ENCODE measurements at places on chromosomes 4 and X. TPM values are rescaled to one million over a fixed set of nuclear protein-coding genes. Genes with fewer than 3 reads are reported as not detected.
A peak's percentile ranks its signal among the peaks of the same experiment; 100 is the strongest.

The RTL9 gene
- 0.08 TPM for total RNA-seq

The UGT2B10 gene
- 290 TPM for total RNA-seq

The DUSP9 gene
- 0.60 TPM for total RNA-seq

The NLRP2B gene
- total RNA-seq: 0.05 TPM

The NOX1 gene
- total RNA-seq: not detected

The ZNF141 gene
- 6.5 TPM for total RNA-seq

The TECRL gene
- total RNA-seq: not detected

The AIMP1 gene
- total RNA-seq: 14.3 TPM

The ITM2A gene
- total RNA-seq: 2.2 TPM

The TKTL2 gene
- not detected for total RNA-seq

The FGFBP2 gene
- total RNA-seq: 0.30 TPM

The CYBB gene
- total RNA-seq: 6.8 TPM

The NUDT9 gene
- 21.4 TPM for total RNA-seq

The KLKB1 gene
- 102 TPM for total RNA-seq

DNA sequence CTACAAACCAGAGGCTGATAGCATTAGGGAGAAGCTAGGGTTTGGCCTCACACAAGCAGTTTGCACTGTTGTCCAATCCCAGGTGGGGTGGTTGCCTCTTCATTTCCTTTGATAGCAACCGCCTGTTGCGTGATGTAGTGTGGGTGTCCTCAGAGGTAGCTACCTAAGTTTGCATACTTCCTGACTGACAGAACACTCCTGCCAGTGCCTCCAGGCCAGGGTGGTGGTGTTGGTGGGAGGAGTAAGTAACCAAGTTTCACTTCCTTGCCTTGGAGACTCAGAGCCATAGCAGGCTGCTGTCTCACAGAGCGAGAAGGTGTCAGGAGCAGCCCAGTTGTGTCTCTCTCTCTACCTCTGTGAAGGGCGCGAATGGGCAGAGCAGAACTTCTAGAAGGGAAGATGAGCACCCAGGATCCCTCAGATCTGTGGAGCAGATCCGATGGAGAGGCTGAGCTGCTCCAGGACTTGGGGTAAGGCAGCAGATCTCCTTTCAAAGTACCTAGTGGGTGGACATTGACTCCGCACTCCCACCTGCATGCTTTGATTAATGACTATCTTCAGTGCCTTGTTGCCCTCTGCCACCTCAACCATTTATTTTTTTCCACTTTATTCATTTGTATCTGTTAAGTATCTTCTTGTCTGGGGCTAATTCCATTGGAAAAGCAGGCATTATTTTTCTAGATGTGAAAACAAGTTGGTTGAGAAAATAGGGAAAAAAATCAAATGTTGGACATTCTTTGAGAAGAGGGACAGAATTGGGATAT, at the start of gene DAPP1:
Gene DAPP1 (plus strand): TSS at position 283 of the 764 bp plus-strand sequence. CDS start 87 bp downstream, at position 370.
- peak; percentile 49 for DNase-seq

- no peak for DNase-seq
Observed at GRCh38 chr4:155999725-156000124, 46.1 kb upstream of the CTSO start.

DNA sequence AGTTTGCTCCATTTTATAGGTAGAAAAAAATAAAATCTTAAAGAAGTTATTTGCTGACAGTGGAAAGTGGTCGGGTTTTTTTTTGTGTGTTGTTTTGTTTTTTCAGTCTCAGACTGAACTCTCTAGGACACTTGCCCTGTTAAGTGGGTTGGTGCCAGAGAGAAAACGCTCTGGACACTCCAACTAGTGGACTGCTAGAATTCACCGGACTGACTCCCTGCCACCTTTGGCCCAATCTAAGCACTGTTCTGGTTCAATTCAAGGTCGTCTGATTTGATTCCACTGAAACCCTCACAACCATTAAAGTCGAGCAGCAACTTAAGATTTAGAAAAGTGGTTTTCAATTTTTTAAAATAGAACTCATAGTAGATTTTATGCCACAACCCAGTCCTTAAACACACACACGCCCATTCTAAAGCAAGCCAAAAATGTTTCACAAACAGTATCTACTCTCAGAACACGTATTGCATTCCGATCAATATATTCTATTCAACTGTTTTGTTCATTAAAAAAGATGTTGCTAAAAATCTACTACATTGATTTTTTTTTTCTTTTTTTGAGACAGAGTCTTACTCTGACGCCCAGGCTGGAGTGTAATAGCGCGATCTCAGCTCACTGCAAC, 27.3 kb downstream of the RWDD4 start:
- DNase-seq: peak; percentile 76

DNA sequence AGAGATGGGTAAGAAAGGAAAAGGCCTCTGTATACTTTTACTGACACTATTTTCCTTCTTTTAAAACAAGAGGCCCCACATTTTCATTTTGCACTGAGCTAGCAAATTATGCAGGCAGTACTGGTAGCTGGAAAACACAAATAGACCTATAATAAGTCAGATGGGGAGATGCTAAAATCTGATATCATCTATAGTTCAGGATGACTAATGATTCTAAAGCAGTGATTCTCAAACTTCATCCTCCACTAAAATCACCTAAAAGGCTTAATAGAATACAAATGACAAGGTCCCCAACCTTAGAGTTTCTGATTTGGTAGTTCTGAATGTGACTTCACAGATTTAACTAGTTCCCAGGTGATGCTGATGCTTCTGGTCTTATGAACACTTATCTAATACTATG, 247.3 kb upstream of the DIPK2B start:
- no peak for DNase-seq

- no peak for DNase-seq
Observed at GRCh38 chr4:6338951-6339817, 69.5 kb downstream of the WFS1 start.

DNA sequence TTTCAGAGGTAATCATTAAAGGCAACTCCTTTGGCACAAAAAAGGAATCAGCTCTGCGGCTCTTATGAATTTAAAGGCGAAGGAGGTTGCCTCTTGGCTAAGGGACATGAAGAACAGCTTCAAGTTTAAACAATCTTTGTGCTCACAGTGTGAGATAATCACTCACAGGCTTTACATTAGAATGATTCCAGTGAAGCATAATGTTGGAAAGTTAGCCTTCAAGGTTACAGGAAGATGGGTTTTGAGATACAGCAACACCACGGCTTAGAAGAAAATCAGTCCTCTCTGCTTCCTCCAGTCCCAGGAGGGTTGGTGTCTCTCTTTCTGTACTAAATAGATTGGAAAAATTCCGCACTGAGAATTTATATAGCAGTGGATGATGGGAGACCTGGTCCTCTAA, 11.6 kb upstream of the SCD5 start:
- no peak for DNase-seq

- no peak for DNase-seq
Observed at GRCh38 chrX:102837847-102838246, 99.2 kb upstream of the RAB40AL start.

- no peak for DNase-seq
Observed at GRCh38 chr4:75922588-75922987, 18.2 kb downstream of the NAAA start.

- no peak for DNase-seq
Observed at GRCh38 chr4:114208574-114209151, 229.2 kb upstream of the ARSJ start.

GRCh38 chrX:22060415-22061280, 28.5 kb downstream of the PHEX start:
- no peak for DNase-seq

- no peak for DNase-seq
Observed at GRCh38 chrX:43500996-43501694, 155.0 kb upstream of the MAOA start.

GRCh38 chr4:17680559-17681280, 66.3 kb downstream of the MED28 start:
- DNase-seq: no peak

DNA sequence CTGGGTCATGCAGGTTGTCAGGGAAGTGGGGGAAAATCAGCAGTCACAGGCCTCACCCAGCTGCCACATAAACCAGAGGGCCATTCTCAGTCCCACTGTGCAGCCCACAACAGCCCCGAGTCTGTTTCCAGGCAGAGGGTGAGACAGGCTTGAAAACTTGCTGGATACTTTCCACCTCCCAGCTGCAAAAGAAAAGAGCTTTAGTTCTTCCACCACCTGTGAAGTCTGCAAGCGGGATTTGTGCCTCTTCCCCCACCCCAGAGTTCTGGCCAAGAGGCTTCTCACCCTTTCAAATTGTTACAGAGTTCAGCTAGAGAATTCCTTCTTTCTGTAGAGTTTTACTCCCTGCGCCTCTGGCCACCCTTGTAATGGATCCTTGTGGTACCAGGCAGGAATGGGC, 115.5 kb upstream of the ZDHHC15 start:
- DNase-seq: no peak

DNA sequence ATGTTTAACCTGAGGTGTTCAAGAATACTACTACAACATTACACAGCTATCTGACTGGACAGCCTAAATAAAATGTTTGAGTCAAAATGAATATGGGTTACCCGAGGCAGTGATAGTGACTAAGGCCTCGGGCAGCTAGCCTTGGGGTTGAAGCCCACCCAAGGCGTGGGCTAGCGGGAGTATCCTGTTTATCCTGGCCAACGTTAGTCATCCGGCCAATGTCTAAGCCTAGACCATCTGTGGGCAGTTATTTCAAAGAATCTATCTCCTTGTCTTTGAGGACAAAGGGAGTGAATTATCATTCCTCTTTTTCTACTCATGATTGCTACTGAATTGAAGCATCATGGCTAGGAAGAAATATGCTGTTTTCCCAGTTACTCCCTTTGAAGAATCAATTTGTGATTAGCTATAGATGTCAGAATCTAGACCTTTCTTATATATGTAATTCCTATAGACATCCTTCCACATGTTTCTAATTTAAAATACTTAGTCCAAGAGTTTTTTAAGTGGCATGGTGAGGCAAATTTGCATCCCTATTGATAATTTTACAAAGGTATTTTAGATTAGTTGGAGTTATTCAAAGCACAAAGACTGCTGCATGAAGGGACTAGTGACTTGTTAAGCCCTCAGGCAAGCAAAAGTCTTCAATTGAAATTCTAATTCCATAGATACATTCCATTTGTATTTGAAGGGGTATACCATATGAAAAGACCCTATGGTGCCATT, 6.0 kb upstream of the PDGFC start:
- DNase-seq: no peak

GRCh38 chr4:20074450-20074849, 177.3 kb upstream of the SLIT2 start:
- no peak for DNase-seq

- DNase-seq: no peak
Observed at GRCh38 chr4:53705151-53705764, 114.0 kb upstream of the LNX1 start.

DNA sequence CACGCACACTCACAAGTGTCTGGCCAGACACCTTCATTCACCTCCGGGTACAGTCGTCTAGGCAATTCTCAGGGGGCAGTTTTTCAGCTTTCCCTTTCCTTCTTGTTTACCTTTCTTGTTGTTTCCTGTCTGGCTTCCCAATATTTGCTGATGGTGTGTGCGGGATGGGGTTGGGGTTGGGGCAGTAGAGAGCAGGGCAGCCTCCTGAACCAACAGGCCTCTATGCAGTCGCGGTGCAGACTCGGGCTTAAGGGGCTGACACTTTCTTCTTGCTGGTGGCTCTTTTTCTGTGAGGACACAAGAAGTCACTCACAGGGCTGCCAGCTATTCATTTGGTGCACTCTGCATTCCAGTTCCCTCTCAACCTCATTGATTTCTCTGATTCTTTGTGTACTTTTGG, 56.4 kb downstream of the NBDY start:
- DNase-seq: no peak

DNA sequence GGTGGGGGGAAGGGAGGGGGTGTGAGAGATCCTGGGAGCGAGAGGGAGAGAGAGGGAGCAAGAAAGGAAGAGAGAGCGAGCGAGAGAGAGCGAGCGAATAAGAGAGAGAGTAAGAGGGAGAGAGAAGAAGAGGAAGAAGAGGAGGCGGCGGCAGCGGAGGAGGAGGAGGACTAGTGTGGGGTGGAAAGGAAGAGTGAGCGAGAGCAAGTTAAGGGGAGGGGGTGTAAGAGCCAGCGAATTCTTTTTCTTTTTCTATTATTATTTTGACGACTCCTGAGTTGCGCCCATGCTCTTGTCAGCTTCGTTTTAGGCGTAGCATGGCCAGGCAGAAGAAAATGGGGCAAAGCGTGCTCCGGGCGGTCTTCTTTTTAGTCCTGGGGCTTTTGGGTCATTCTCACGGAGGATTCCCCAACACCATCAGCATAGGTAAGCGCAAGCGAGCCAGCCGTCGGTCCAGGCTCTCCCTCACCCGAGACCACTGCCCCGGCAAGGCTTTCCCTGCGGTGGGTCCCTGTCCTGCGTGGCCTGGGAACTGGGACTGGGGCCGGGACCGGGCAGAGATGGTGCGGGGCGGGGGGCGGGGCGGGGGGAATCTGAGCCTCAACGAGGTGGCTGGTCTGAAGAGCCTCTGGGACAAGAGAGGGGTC, at the start of gene GRIA3:
Gene GRIA3 (plus strand): TSS at position 60 of the 647 bp plus-strand sequence. CDS start 258 bp downstream, at position 318.
- DNase-seq: no peak

DNA sequence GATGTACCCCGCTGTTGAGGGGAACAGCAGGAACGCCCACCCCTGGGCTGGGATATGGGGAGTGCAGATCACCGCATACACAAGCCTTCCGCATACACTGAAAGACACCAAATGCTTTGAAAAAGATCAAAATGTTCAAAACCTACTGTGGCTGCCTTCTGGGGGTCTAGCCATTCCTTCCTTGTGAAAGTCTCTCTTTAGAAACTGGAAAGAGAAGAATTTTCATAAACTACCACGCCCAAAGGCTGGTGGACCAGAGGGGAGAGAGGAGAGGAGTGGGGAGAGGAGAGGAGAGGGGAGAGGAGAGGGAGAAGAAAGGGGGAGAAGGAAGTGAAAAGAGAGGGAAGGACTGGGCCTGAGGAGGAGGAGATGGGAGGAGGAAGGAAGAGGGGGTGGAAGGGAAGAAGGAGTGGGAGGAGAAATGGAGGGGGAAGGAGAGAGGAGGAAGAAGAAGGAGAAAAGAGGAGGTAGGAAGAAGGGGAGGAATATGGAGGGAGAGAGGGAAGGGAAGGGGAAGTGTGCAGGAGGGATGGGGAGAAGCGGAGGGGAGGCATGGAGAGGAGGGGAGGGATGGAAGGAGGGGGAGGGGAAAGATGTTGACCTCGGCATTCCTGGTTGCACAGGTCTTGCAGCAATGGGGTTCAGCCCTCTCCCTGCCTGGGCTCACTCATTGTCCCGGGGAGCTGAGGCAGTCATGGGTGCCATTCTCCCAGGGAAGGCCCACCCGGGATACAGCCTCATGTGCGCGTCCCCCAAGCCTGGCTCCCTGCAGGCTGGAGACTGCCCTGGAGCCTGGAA, 5.5 kb upstream of the HMX1 start:
- DNase-seq: no peak

- no peak for DNase-seq
Observed at GRCh38 chr4:47891928-47892327, 22.5 kb downstream of the NFXL1 start.

DNA sequence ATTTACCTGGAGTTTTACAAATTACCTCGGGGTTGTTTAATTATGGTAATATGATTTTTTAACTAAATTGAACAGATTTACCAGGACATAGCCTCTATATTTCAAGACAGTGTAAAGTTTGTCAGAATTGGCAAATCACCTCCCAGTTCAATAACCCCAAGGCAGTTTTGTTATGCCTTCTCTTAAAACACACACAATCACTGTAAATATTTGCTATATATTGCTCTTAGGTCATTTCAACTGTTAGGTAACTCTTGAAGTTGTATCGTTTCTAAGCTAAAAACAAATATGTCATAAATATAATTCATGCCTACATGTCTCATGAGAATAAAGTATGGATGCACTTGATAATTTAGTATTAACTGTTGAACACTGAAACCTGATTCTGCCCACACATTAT, 24.1 kb downstream of the PDLIM5 start:
- DNase-seq: no peak

GRCh38 chr4:56215141-56215783, 172.0 kb downstream of the AASDH start:
- DNase-seq: no peak

- DNase-seq: no peak
Observed at GRCh38 chr4:8308856-8309771, 39.6 kb downstream of the HTRA3 start.
